T-helper 1 cell (primary cell): ENCODE measurements at places on chromosomes 13 and 19.

GRCh38 chr13:52353193-52353592 lies 52.8 kb downstream of the THSD1 start:
- DNase-seq = no peak

- no peak for DNase-seq
Measured at GRCh38 chr13:35957241-35957731, 173.9 kb downstream of the DCLK1 start.

GRCh38 chr19:5575590-5575989 lies 7.8 kb upstream of the TINCR start:
- no peak for DNase-seq

DNA sequence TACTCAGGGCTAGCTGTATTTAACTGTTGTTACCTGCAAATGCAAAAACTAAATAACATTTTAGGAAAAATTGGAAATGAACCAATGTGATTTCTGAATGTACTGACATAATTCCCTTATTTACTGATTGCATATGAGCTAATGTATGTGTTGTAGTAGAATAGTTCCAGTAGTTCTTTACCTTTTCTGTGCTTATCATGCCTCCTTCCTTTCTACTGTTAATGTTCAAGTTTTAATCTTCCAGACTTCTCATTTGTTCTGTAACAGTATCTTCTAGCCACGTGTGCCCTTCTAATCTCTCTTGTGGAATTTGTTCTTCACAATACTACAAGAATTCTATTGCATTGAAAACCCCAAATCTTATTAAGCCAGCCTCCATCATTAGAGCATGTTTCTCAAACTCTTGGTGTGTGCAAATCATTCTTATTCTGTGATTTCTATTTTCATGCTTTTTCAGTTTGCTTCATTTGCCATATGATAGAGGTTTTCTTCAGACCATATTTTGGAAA lies 17.7 kb downstream of the LSM14A start:
- no peak for DNase-seq

- no peak for DNase-seq
Measured at GRCh38 chr13:32734511-32734910, 148.3 kb downstream of the PDS5B start.

DNA sequence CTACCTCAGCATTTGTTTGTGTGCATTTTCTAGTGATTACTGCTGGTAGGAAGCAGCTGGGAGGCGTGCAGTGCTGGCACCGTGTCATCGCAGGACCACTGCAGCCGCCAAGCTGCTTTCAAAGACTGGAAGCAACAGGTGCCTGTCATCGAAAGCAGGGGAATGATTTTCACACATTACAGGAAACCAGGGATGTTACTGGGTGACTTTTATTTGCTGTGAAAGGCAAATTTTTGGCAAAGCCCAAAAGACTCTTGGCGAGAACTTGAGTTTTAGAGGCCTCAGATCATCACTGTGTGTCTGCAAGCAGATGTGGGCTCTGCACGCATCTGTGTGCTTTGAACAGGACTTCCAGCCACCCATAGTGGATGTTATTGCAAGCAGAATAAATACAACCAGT lies 176.4 kb downstream of the FLT1 start:
- DNase-seq = no peak

- DNase-seq = no peak
Measured at GRCh38 chr19:46944918-46945628, 74.6 kb upstream of the NPAS1 start.

DNA sequence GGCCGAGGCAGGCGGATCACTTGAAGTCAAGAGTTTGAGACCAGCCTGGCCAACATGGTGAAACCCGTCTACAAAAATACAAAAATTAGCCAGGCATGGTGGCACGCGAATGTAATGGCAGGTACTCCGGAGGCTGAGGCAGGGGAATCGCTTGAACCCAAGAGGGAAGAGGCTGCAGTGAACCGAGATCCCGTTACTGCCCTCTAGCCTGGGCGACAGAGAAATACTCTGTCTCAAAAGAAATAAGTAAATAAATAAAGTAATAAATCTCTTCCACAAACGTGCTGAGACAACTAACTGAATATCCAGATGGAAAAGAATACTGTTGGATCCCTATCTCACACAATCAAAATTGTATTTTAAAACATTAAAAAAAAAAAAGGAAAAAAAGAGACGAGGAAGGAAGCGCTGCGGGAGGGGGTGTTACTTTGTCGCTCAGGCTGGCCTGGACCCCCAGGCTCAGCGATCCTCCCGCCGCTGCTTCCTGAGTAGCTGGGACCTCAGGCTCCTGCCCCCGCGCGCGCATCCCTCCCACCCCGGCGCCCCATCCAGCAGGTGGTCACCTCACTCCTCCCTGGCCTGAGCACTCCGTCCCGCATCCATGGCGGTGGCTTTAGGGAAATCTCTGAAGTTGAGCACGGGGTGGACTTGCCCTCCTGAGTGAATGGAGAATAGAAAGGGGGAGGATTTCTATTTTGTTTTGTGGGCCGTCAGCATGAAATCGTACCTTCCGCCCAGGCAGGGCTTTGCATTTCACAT lies 628 bp upstream of the ZNF813 start:
- peak; percentile 4 for DNase-seq

DNA sequence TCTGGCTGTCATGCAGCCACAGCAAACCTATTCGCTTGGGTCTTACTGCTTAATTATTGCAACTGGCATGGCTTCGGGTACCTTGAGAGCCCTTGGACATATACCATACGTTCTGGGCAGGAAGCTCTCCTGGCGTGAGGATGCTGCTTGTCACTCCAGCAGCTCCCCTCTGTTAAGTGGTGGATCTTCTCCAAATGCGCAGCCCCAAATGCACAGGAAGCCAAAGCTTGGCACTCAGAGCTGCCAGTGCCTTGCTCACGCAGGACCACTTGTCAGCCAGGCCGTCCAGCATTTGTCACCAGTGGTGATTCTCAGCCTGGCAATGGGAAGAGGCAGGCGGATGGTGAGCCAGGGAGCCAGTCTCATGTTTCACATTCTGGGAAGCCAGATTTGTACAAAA lies 158.6 kb downstream of the KATNAL1 start:
- DNase-seq = no peak

GRCh38 chr19:33785795-33786194 lies 10.9 kb upstream of the KCTD15 start:
- DNase-seq = no peak
